ENCODE measurements at places on chromosomes 2 and 18.

DNA sequence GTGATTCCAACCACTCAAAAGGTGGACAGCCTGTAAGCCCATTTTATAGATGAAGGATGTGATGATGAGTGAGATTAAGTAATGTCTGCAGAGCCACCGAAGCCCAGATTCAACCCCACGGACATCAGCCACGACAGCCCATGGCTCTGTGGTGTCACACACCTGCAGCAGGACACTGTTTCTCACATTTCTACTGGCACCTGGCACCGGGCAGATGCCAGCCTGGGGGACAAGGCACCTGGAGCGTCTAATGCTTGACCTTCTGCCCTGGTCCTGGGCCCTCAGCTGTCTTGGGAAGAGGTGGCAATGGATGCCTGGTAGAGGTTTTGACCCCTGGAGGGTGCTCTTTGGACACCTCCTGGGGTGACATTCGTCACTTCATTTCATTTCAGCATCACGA is 176.3 kb downstream of the ANAPC1 start:
- DNase-seq: no peak

DNA sequence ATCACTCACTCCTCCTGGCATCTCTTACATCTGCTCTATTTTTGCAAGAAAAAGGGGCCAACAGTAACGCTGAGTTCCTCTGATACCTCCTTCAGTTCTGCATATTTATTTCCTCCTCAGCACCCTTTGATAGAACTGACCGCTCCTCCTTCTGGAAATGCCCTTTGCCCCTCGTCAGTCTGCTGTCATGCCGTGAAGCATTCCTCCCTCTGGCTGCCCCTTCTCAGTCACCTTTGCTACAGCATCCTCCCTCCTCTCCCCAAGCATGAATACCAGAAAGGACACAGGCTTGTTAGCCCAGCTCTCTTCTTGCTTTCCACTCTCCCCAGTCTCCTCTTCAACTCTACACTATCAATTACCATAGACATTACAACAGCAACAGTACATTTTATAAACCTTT is 135.4 kb downstream of the NBAS start:
- no peak for DNase-seq

DNA sequence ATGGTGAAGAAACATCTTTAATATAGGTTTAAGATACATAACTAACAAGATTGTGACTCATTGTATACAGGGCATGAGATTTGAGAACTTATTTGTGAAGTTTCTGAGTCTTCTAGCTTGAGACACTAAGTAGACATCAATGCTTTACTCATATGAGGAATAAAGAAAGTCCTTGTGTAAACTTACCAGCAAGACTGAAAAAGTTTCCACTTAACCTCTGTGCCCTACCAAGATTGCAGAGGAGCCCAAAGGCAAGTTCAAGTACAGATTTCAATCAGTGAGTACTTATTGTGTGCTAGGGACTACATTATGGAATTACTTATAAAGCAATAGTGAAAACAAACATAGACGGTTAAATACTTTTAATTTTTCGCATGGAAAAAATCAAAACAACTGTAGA is 1041.2 kb upstream of the CELF4 start:
- no peak for DNase-seq

DNA sequence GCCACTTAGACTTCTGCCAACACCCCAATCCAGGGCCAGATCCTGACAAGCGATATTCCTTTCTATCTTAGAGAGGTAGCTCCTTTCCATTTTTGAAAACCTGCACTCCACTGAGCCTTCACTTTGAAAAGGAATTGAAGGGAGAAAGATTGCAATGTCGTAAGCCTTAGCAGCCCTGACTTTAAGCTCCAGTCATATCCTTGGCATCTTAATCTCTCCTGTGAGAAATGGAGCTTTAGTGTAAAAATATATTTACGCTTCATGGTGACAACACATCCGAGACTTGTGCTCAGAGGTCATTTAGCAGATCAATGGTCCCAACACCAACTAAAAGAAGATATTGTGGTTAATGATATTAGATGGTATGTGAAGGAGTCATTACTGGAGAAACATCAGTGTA is 235.8 kb upstream of the MEX3C start:
- DNase-seq: no peak

DNA sequence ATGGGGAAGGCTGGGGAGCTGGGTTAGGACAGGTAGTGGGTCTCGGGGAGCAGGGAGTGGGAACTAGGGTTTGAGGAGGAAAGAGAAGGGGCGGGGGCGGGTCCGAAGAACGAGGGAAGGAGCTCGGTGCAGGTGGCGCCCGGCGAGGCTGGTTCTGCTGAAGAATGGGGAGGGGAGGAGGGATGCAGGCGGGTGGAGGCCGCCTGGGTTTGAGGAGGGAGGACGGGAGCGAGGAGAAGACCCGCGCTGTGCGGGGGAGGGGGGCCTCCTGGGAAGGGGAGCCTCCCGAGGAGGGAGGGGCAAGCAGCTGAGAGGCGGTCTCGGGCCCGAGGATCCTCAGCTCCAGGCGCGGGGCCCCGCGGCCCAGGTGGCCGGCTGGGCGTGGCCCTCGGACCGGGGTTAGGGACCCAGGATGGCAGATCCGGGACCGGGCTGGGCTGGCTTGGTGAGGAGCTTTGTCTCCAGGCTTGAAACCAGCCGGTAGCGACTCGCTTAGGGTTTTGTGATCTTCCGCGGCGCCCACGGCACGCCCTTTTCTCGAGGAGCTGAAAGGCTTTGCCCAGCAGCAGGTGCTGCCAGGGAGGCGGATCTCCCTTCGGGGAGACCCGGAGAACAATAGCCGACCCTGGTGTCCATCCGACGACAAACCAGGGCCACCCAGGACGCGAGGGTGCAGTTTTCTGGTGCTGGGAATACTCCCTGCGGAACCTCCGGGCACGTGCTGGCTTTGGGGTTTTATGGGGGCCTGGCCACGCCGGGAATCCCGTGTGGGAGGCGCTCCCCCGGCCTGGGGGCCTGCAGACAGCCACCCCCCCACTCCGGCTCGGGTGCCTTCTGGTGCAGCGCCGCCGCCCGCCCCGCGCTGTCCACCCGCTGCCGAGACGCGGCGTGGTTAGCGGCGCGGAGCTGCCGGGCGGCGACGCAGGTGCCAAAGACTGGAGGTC is 1.4 kb downstream of the DPYSL5 start:
- no peak for DNase-seq

DNA sequence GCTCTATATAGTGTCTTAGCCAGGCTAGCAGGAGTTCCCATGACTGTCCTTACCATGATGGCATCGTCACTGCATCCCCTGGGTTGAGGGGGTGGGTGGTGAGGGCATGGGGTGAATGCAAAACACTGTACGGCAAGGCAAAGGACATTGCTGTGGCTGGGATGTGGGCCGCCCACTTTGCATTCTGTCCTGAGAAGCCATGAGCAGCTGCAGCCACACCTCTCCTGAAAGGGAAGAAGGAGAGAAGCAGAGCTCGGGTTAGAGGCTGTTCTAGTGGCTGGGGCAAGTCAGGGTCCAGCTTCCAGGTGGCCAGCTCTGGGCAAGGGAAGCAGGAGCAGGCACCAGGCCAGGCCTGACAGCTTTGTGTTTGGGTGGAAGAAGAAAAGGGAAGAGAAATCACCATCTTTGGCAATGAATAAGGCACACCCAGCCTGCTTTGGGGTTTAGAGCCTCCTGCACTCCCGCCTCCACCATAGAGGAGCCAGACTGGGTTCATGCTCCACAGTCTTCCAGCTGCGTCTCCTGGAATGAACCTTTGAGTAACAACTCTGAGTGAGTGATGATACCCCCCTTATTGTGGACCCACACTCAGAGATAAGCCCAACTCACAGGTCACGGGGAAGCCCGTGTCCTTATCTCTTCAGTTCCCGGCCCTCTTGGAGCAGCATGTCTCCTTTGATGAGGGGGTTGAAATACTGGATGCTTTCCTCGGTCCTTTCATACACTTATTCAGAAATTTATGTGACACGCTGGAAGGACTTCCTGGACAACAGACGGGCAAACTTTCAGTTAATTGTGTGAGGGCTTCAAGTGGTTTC is 63.4 kb downstream of the INPP4A start:
- DNase-seq: no peak

DNA sequence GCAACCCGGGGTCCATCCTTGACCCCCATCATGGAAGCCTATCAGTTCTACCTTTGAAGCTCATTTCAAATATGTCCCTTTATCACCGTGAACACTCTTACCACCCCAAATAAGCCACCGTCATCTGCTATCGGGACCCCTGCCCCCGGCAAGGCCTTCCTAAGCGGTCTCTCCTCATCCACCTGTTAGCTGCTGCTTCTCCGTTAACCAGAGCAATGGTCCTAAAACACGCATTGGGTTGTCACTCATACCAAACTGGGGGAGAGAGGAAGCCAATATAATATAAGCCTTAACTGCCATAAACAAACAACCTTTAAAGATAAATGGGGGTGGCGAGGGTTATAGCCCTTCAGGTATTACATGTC is 680 bp downstream of the ASNSD1 start:
- DNase-seq: no peak

- no peak for DNase-seq
Observed at GRCh38 chr2:217903859-217904613, 98.8 kb downstream of the TNS1 start.

DNA sequence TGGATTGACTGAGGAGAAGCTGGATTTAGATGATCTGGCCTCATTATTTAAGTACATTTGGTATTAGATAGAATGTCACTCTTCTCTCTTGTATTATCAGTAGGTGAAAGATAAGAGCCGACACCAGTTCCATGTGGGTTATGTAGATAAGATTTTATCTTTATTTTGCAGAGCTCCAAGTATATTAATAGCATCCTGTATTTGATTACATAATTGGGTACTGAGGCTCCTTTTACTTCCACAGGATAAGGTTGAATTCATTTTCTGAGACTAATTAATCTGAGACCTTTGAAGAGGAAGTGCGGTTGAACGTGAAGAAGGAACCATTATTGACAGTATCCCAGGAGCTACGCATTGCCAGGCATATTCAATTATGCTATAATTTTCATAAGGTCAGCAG is 32.8 kb upstream of the CD226 start:
- DNase-seq: no peak

DNA sequence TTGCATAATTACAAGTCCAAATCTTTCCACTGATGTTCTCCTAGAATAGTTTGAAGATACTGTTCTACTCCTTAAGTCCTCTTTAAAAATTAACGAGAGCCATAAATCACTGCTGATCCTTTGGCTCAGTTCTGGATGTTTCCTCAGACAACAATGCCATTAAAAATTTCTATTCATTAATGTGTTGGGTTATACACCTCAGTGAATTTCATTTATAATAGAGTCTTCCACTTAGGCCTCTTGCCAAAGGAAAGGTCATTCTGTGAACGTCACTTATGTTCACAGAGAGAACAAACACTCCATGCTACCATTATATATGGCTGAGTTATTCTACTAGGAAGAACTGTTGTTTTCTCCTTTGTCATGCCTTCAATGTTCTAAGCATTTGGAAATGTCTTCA is 1472.3 kb upstream of the CELF4 start:
- no peak for DNase-seq

- DNase-seq: no peak
Observed at GRCh38 chr2:207144173-207144785, 21.5 kb downstream of the KLF7 start.

GRCh38 chr2:85490861-85491755 is 47.9 kb upstream of the MAT2A start:
- no peak for DNase-seq

- no peak for DNase-seq
Observed at GRCh38 chr2:182929972-182930371, 63.5 kb upstream of the FRZB start.

GRCh38 chr2:238299803-238300202 is 11.4 kb upstream of the PER2 start:
- DNase-seq: no peak

GRCh38 chr2:144084114-144084661 is 435.7 kb downstream of the ZEB2 start:
- DNase-seq: peak; percentile 62

Measured in fibroblast of skin of left biceps (primary cell).